ENCODE measurements at places on chromosomes 1 and 21. TPM values are rescaled to one million over a fixed set of nuclear protein-coding genes. Genes with fewer than 3 reads are reported as not detected.
A peak's percentile ranks its signal among the peaks of the same experiment; 100 is the strongest.

- no peaks in the 10 kb centered on the region for H3K4me1 ChIP-seq
- DNase-seq, result no peak
- H3K27me3 ChIP-seq, result no peaks in the 10 kb centered on the region
- no peak overlapping the region for H3K27ac ChIP-seq
Measured at GRCh38 chr21:45011911-45012661, 62.3 kb upstream of the ADARB1 start.

DNA sequence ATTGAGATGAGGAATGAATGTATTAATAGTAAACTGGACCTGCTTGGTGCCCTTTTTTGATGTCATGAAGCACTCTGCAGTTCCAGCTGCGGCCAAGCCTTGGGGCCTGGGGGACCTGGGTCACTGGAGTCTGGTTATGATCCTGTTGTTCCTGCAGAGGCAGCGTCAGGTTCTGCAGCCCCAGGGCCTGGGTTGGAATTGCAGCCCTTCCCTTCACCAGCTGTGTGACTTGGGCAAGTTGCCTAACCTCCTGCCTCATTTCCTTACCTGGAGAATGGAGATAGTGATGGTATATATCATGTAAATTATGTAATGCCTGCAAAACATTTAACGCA, 9.1 kb upstream of the ATP5PO start:
- H3K27me3 ChIP-seq, result no peaks in the 10 kb centered on the region
- H3K4me1 ChIP-seq, result peaks cover 2% of the 10 kb centered on the region
- H3K27ac ChIP-seq, result no peak overlapping the region
- H3K4me3 ChIP-seq, result no peak overlapping the region

DNA sequence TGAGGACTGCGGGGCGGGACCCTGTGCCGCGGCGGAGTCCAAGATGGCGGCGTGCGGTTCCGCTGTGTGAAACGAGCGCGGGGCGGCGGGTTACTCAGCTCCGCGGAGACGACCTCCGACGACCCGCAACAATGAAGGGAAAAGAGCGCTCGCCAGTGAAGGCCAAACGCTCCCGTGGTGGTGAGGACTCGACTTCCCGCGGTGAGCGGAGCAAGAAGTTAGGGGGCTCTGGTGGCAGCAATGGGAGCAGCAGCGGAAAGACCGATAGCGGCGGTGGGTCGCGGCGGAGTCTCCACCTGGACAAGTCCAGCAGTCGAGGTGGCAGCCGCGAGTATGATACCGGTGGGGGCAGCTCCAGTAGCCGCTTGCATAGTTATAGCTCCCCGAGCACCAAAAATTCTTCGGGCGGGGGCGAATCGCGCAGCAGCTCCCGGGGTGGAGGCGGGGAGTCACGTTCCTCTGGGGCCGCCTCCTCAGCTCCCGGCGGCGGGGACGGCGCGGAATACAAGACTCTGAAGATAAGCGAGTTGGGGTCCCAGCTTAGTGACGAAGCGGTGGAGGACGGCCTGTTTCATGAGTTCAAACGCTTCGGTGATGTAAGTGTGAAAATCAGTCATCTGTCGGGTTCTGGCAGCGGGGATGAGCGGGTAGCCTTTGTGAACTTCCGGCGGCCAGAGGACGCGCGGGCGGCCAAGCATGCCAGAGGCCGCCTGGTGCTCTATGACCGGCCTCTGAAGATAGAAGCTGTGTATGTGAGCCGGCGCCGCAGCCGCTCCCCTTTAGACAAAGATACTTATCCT, 430 bp downstream of the RBM15 start:
- DNase-seq, result peak; percentile 40
- peak overlapping the region; percentile 98 for H3K27ac ChIP-seq
- H3K36me3 ChIP-seq, result peaks cover 20% of the 10 kb centered on the region

- no peaks in the 10 kb centered on the region for H3K36me3 ChIP-seq
- no peak for DNase-seq
- H3K27ac ChIP-seq, result no peak overlapping the region
- peaks cover 8% of the 10 kb centered on the region for H3K4me1 ChIP-seq
Measured at GRCh38 chr21:31278511-31279130, 65.4 kb downstream of the TIAM1 start.

Gene TRPM2
- 3.6 TPM for total RNA-seq

Gene FLAD1
- total RNA-seq, result 42.3 TPM

Gene BMP8A
- not detected for total RNA-seq

Gene SH2D5
- total RNA-seq, result 0.58 TPM

DNA sequence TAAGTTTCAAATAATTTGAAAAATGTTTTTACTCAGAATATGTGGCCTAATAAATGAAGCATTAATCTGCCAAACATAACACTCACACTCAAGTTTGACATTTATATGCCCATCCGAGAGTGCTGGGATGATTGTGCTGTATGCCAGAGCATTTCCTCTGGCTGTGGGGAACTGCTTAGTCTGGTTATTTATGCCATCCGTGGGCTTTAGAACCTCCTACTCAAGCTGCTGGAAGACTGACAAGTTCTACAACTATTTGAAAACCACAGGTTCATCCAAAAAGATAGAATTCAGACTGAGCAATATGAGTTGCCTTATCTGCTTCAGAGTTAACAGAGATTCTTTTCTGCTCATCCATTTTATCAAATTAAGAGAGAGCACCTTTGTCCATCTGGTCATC, 25.9 kb downstream of the PCNX2 start:
- DNase-seq, result no peak
- H3K27ac ChIP-seq, result no peak overlapping the region
- H3K27me3 ChIP-seq, result no peaks in the 10 kb centered on the region
- H3K4me1 ChIP-seq, result no peaks in the 10 kb centered on the region
- H3K36me3 ChIP-seq, result peaks cover 8% of the 10 kb centered on the region

- H3K4me1 ChIP-seq, result peaks cover 97% of the 10 kb centered on the region
- no peak for DNase-seq
- H3K27me3 ChIP-seq, result no peaks in the 10 kb centered on the region
- no peak overlapping the region for H3K4me3 ChIP-seq
Measured at GRCh38 chr1:18937539-18937938, 18.9 kb downstream of the IFFO2 start.

Gene AQP10
- not detected for total RNA-seq

Gene SLC45A3
- 2.1 TPM for total RNA-seq

GRCh38 chr1:234722904-234723720, 113.1 kb upstream of the IRF2BP2 start:
- no peaks in the 10 kb centered on the region for H3K27me3 ChIP-seq
- DNase-seq, result peak; percentile 45
- peak overlapping the region; percentile 98 for H3K27ac ChIP-seq
- peaks cover 24% of the 10 kb centered on the region for H3K4me1 ChIP-seq
- no peaks in the 10 kb centered on the region for H3K36me3 ChIP-seq
- peak overlapping the region; percentile 23 for H3K4me3 ChIP-seq

Gene AADACL4
- total RNA-seq, result not detected

- no peak overlapping the region for H3K4me3 ChIP-seq
- H3K4me1 ChIP-seq, result no peaks in the 10 kb centered on the region
- H3K27ac ChIP-seq, result no peak overlapping the region
- no peaks in the 10 kb centered on the region for H3K27me3 ChIP-seq
Measured at GRCh38 chr1:242634732-242635131, 110.2 kb upstream of the PLD5 start.

DNA sequence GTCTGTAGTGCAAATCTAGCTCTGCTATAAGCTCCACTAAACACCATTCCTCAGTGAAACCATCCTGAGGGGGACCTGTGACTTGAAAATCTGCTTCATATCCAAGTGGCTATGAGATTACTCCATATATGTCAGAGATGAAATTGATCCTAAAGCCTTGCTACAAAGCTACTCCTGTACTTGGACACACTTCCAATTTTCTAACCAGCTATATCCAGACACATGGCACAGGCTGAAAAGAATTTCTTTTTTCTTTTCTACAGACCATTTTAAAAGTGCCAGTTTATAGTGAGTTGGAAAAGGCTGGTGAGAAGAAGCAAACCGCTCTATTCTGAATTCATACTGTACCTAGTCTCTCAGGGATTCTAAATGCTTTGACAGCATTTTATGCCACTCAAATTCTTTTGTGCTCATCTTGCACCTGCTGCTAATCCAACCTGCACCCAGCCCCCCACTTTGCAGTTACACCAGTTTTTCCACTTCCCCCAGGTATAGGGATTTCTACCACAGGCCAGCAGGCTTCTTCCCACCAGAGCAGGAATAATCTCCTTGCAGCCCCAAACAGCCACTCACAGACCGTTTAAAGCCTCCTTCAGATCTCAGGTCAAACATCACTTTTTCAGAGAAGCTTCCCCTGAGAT, 112.5 kb downstream of the RERE start:
- H3K27me3 ChIP-seq, result no peaks in the 10 kb centered on the region
- H3K4me3 ChIP-seq, result no peak overlapping the region
- no peak overlapping the region for H3K27ac ChIP-seq
- no peaks in the 10 kb centered on the region for H3K36me3 ChIP-seq
- peaks cover 26% of the 10 kb centered on the region for H3K4me1 ChIP-seq
- DNase-seq, result no peak

All from T-cell (primary cell).